ENCODE measurements at places on chromosomes 7 and 10.
A peak's percentile ranks its signal among the peaks of the same experiment; 100 is the strongest.

DNA sequence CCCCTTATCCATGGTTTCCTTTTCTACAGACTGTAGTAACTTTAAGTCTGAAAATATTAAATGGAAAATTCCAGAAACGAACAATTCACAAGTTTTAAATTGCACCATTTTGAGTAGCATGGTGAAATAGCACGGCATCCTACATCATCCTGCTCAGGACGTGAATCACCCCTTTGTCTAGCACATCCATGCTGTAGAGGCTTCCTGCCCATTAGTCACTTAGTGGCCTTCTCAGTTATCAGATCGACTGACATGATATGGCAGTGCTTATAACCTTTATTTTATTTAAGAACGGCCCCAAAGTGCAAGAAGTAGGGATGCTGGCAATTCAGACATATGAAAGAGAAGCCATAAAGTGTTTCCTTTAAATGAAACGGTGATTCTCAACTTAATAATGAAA, 82.7 kb downstream of the CPXM2 start:
- DNase-seq: peak; percentile 22

DNA sequence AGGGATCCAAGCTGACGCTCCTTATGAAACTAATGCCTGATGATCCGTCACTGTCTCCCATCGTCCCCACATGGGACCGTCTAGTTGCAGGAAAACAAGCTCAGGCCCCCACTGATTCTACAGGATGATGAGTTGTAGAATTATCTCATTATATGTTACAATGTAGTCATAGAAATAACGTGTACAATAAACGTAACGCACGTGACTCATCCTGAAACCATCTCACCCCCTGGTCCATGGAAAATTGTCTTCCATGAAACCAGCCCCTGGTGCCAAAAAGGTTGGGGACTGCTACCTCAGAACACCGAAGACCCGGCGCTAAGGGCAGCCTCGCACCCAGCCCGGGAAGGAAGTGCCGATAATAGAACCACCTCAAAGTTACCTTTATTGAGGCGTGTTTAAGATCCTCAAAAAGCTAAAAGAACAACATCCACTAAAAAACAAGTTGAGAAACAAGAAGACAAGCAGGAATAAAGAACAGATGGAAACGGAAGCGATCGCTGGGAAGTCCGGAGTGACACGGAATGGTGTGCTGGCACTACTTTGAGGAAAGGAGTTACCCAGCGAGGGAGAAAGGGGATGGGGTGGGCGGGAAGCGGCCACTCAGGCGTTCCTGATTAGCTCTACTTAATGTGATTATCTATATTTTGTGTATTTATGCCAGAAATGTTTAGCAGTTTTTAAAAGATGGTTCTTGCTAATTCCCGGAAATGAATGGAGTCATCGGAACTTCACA, 50.1 kb upstream of the PRKAR1B start:
- DNase-seq: no peak

- no peak for DNase-seq
Measured at GRCh38 chr10:79046326-79046725, 22.4 kb upstream of the ZMIZ1 start.

- no peak for DNase-seq
Measured at GRCh38 chr7:97844036-97844435, 28.2 kb downstream of the ASNS start.

- DNase-seq: no peak
Measured at GRCh38 chr7:28666154-28666553, 253.8 kb downstream of the CREB5 start.

- no peak for DNase-seq
Measured at GRCh38 chr10:34859170-34859569, 44.1 kb upstream of the PARD3 start.

- no peak for DNase-seq
Measured at GRCh38 chr7:144057954-144058353, 9.2 kb downstream of the OR2A5 start.

DNA sequence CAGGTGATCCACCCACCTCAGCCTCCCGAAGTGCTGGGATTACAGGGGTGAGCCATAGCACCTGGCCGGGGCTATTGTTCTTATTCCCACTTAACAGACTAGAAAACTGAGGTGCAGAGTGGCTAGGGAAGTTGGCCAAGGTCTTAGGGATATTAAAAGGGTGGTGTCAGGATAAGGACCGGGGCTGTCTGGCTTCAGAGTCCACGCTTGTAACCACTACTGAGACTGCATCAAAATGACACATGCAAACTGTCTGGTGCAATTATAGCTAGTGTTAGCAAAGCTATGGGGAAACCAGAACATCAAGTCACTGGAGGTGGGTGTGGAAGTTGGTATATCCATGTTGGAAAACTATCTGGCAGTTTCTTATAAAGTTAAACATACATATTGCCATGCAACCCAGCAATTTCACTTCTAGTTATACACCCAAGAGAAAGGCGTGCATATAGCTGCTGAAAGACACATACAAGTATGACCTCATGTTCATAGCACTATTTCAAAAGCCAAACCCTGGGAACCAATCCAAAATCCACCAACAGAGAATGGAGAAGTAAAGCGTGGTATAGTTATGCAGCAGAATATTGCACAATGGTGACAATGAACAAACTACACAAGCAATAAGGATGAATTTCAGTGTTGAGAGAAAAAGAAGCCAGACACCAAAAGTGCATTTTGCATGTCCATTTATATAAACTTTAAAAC, 33.9 kb upstream of the EEPD1 start:
- peak; percentile 59 for DNase-seq
